ENCODE measurements at places on chromosomes 5 and 9.

GRCh38 chr5:169803077-169803981 lies 166.3 kb downstream of the DOCK2 start:
- DNase-seq, result no peak

DNA sequence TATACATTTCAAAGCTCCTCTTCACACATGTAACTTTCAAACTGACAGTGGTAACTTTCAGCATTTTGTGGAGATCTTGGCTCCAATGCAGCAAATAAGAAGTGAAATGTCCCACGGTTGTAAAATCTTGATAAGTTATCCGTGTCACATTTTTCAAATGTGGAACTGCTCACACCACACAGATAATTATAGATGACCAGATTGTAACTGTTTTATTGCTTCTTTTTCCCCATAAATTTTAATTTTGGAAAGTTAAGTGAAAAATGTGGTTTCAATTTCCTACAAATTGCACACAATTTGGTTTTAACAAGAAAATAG lies 347.1 kb downstream of the EBF1 start:
- no peak for DNase-seq

GRCh38 chr5:131521252-131521651 lies 113.8 kb downstream of the RAPGEF6 start:
- no peak for DNase-seq

GRCh38 chr5:163089230-163089629 lies 348.2 kb upstream of the CCNG1 start:
- no peak for DNase-seq

DNA sequence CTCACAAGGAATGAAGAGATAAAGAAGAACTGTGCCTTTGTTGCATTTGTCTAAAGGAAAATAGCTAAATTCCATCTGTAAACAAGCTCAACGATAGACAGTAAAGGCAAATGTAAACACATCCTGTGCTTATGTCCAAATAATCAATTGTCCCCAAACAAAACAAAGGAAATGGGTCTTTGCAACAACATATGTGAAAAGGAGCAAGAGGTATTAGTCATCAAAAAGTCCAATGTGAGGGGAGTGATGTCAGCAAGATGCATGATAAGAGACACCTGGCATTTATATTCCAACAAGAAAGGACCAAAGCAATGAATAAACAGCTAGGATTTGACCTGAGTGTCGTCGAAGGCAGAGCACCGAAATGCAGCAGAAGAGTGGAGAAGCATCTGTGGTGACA lies 209.1 kb downstream of the ASTN2 start:
- DNase-seq, result no peak

DNA sequence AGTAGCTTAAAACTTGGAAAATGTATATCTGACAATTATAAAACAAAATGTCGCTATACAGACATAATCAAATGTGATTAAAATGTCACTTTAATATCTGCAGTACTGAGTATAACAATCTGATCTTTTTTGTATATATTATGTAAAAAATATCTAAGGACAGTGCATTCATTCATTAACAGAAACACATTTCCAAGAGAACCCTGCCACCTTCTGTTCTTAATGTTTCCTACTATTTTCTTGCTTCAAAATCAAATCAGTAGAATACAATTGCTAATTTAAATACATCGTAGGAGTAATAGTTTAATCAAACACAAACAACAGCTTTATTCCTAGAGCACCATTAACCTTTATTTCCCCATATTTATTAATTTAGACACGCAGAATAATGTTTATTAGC lies 142.6 kb upstream of the ST8SIA4 start:
- no peak for DNase-seq

- DNase-seq, result no peak
These were observed 11.1 kb downstream of the FCN2 start for GRCh38 chr9:134891713-134892112.

GRCh38 chr5:77778881-77779438 lies 2.8 kb upstream of the TBCA start:
- no peak for DNase-seq

DNA sequence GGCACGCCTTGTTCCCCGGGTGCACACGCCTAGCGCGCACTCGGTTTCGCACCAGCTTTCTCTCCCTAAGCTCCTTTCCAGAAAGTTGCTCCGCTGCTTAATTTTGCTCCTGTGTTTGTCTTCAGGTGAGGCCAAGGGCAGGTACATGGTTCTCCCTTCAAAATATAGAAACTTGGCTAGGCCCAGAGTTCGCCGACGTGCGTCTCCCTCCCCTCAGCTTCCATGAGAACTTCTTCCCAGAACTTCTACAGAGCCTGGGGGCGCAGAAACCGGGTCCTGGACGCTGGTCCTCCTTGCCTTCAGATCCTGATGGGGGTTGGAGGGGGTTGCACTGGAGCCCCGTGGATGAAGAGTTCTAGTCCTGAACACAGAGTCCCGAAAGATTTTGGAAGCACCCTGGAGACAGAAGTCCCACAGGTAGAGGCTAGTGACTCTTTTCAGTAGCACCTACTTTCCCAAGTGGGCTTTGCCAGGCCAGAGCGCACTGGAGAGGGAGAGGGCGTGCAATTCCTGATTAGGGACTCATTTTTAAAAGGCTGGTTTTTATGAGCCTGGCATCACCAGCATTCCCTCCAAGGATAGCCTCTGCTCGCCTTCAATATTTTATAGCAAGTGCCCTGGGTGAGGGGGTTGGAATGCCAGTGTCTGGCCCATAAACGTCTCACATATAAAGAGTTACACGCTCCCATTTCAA lies 128.4 kb downstream of the TMEM174 start:
- no peak for DNase-seq

- no peak for DNase-seq
These were observed 23.5 kb downstream of the GDNF start for GRCh38 chr5:37816331-37816730.

GRCh38 chr9:34502891-34503290 lies 19.9 kb downstream of the ENHO start:
- DNase-seq, result no peak
